ENCODE measurements at places on chromosomes 1 and 21. TPM values are rescaled to one million over a fixed set of nuclear protein-coding genes. Genes with fewer than 3 reads are reported as not detected.

DNA sequence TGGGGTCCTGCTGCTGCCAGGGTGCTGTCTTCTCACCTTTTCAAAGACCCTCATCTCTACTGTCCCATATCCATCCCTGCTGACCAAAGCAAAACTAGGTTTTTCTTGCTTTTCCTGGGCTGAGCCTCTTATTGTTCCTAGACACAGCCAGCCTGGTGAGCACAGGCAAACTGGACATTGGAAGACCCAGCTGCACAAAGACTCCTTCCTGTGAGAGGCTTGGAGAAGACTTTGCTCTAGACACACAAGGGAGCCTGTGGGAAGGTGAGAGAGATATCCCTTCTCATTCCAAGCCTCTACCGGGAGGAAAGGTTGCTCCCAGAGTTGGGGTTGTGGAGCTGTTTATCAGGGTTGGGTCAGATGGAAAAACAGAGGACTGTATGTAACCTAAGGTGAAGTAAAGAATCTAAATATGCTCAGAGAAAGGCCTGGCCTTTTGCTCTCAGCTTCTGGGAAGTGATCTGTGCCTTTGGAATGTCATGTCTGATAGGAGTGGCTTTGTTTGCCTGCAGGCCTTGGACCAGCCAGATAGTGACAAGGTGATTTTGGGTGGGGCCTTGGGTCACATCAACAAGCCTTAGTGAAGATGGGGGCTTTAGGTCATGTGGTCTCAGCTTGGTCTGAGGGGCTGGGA lies 87.6 kb upstream of the RUNX1 start:
- DNase-seq = no peak

SYT6 gene
- 1.1 TPM for total RNA-seq

- DNase-seq = no peak
Observed at GRCh38 chr1:113194846-113195830, 122.1 kb downstream of the LRIG2 start.

GRCh38 chr1:187042538-187042937 lies 213.8 kb downstream of the PLA2G4A start:
- no peak for DNase-seq

GRCh38 chr1:167522246-167522645 lies 3.9 kb upstream of the CD247 start:
- DNase-seq = no peak

GRCh38 chr1:147567594-147568381 lies 26.5 kb downstream of the BCL9 start:
- no peak for DNase-seq

ZMPSTE24 gene
- 39.3 TPM for total RNA-seq

GRCh38 chr1:113320272-113320671 lies 70.0 kb upstream of the MAGI3 start:
- no peak for DNase-seq

LRRIQ3 gene
- total RNA-seq = 1.4 TPM

IQGAP3 gene
- total RNA-seq = 17.6 TPM

DNA sequence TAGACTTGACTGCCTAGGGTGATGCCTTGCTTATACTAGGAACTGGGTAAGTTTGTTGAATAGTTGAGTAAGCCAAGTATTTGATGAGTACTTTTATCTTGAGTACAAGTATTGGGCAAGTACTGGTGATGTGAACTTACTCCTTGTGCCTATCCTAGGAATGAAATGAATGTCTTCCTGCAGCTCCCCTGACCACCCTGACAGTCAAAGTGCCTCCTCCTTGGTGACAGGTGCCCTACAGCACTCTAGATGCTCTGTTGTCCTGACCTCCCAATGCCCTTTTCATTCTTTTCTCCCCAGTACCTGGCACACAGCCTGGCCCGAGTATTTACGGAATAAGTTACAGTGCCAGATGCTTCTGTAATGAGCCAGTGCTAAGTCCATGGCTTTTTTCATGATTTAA lies 25.5 kb downstream of the PCSK9 start:
- no peak for DNase-seq

DNA sequence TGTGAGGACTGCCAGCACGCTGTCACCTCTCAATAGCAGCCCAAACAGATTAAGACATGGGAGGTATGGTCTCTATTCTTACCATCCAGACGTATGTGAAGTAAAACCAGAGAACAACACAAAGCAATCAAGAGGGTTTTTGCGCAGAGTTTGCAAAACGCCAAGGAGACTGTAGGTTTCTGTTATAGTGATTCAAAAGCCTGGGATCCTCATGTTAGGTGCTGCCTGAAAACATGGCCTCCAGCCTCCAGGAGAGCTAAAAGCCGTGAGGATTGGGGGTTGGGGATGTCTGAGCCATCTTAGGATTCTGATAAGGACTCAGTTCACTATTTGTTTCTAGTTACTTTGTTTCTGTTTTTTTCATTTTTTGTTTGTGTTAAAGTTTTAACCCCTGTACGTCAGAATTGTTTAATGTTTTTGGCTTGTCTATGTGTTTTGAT lies 4.2 kb upstream of the CCT8 start:
- no peak for DNase-seq

DNA sequence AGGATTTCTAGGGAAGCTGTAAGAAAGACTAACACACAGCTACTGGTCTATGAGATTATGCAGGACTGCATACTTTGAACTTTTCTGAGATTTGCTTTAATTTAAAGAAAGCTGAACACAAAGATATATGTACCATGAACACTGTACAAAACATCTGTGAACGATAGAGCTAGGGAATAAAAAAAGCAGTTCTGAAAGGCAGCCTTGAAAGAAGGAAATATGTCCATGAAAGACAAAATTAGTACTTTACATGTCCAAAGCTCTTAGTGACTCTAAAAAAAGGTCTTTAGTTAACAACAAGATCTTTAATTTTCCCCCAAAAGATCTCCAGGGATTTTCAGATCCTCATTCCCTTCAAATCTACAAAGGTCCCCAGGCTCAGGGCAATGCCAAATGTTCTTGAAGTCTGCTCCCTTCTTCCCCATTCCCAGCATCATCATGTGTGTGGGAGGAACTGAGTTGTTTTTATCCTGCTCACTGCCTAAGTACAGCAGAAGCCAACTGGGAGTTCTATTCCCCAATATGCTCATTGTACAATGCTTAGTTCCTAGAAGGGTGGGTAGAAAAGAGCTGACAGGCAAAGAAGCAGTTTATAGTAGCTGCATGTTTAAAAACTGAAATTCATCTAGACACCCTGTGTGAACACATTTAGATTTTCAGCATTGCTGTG lies 60.1 kb upstream of the PTCH2 start:
- no peak for DNase-seq

ANKRD35 gene
- 0.56 TPM for total RNA-seq

DNA sequence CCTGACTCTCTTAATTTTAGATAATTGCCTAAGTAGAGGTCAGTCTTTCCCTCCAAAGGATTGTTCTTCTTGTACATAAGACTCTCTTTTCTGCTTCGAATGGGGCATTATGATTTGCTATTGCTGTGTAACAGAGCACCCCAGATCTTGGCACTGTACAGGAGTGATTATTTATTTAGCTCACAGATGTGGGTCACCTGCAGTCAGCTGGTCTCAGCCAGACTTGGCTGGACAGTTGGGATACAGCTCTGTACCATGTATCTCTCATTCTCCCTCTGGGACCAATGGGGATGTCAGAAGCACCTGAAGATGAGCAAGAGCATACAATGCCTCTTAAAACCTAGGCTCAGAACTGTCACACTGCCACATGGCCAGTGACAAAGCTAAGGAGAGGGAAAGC lies 23.4 kb upstream of the KCND3 start:
- no peak for DNase-seq

DNA sequence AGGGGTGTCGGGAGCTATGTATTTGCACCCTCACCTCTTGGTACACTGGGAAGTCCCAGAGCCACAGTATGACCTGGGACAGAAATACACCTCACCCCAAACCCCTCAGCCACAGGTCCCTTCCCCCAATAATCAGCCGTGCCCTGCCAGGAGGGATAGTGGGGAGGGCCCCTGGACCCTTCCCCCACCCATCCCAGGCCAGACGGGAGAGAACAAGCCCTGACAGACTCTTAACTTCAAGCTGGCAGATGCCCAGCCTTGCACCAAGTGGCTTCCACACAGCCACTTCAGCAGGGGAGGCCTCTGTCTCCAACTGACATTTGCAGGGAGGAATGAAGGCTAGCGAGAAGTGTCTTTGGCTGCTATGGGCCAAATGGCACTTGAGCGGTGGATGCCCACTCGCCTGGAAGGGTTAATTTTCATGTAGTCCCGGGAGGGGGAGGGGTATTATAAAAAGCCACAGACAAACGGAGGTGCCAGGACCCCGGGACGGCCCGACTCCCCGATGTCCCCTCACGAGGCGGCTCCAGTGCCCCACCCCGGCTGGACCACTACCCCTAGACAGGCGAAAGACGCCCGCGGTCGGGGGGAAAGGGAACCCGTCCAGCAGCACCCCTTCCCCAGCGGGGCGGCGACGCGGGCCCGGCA lies 495 bp downstream of the SYNC start:
- DNase-seq = no peak

FALEC gene
- 0.80 TPM for total RNA-seq

DNA sequence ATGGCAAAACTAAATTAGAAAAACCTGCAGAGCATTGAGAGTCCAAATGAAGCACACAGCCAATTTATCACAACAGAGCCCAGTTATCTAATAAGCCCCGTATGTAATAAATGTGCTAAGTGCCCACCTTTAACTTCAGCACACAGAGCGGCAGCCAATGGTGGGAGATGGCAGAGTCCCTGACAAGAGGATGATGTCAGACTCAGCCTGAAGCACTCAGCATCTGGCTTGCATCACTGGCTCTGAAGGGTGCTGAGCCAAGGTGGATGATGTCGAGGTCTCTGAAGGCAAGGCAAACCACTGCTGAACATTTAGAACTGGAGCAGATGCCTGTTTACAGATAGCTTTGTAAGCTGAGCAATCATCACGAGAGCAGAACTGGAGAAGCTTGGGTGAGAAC lies 118.3 kb downstream of the NUF2 start:
- DNase-seq = no peak

- DNase-seq = no peak
Observed at GRCh38 chr1:12435639-12436344, 182.2 kb downstream of the DHRS3 start.

GRCh38 chr1:3663999-3664699 lies 11.8 kb downstream of the TP73 start:
- no peak for DNase-seq

RIIAD1 gene
- total RNA-seq = 3.6 TPM

DNA sequence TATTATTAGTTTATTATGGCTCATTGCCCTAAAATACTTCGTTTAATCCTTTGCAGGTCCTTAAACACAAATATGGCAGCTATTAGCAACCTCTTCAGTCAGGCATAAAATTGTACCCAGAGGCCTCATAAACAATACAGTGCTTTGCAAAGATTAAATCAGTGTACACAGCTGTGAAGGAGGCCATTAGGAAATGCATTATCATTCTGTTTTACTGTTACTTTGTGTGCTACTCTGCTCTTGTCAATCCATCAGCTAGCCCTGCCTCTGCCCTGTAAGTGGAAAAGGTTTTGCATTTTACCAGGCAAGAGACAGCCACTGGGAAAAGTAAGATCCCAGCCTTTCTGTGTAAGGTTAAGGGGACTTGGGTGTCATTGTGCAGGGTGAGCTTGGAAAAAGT lies 415.7 kb upstream of the DAB1 start:
- DNase-seq = no peak

GRCh38 chr1:151713874-151714273 lies 2.7 kb downstream of the CELF3 start:
- no peak for DNase-seq

DNA sequence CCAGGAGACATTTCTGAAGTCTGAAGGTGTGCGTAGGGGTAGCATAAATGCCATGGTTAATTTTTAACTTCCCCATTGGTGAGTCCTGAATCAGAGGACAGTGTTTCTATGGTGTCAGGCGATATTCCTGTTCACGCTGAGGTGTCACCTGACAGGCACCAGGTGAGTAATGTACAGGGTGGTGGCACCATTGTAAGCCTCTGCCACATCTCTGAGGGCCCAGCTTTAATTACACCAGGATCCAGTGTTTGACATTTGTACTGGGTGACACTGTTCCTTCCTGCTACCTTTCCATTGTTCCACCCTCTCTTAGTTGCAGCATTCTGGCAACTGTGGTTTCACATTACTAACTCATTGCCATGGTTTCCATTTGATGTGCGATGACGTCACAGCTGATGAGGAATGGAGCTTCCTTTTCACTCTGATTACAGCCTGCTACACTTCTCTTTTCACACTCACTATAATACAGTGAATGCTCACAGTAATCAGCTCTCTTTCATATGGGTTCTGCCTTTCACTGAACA lies 40.6 kb upstream of the MARK1 start:
- DNase-seq = no peak

DNA sequence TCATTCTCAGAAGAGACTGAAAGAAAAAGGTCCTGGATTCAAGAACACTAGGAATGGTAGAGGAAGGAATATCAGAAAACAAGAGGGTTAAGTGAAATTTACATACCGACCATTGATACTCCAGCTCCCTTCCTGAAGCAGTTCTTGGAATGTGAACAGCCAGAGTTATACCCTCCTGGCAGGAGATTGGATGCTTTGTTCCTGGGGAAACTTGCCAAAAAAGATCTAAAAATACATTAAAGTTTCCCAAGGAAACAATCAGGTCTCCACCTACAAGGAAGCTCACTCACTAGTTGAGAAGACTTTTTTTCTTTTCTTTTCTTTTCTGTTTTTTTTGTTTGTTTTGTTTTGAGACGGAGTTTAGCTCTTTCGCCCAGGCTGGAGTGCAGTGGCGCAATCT lies 91.1 kb downstream of the HLX start:
- DNase-seq = no peak

DNA sequence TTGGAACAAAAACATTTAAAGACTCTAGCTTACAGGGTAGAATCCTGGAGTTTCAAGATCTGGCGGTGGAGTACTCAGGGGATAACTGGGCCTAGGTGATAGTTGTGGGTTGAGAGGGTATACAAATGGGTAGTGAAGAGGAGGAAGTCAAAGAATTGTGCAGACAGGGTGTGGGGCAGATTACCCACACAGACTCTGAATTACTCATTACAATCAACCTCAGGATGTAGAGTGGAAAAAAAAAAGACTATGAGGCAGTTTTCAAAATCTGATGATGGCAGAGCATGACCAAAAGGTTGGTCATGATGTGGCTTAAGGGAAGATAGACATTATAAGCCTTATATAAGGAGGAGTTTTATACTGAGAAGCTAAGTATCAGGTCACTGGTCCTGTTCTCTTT lies 44.1 kb upstream of the GLIS1 start:
- no peak for DNase-seq

All from type B pancreatic cell (in vitro differentiated cells).